ENCODE measurements at places on chromosomes 4 and X.

DNA sequence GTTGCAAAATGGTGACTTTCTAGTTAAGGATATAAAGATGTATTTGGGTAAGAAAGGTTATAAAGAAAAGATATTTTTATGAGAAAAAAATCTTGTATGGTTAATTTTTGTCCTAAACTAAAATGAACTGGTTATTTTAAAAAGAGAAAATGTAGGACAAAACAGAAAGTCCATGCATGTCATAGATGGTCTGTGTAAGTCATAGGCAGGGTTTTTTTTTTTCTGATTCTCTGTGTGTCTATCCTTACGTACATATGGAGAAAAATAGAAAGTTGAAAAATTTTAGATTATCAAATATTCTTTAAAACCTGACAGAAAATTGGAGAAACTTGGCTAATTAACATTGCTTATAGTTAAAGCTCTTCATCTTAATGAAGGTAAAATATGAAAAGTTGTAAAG, 493.4 kb downstream of the IQCM start:
- no peaks in the 10 kb centered on the region for H3K4me1 ChIP-seq
- no peak for DNase-seq
- no peaks in the 10 kb centered on the region for H3K27me3 ChIP-seq
- no peaks in the 10 kb centered on the region for H3K36me3 ChIP-seq

GRCh38 chr4:152920768-152921167, 15.4 kb upstream of the FHDC1 start:
- no peak for DNase-seq
- no peak overlapping the region for H3K27ac ChIP-seq
- no peaks in the 10 kb centered on the region for H3K27me3 ChIP-seq
- H3K4me3 ChIP-seq: no peak overlapping the region
- no peaks in the 10 kb centered on the region for H3K4me1 ChIP-seq

DNA sequence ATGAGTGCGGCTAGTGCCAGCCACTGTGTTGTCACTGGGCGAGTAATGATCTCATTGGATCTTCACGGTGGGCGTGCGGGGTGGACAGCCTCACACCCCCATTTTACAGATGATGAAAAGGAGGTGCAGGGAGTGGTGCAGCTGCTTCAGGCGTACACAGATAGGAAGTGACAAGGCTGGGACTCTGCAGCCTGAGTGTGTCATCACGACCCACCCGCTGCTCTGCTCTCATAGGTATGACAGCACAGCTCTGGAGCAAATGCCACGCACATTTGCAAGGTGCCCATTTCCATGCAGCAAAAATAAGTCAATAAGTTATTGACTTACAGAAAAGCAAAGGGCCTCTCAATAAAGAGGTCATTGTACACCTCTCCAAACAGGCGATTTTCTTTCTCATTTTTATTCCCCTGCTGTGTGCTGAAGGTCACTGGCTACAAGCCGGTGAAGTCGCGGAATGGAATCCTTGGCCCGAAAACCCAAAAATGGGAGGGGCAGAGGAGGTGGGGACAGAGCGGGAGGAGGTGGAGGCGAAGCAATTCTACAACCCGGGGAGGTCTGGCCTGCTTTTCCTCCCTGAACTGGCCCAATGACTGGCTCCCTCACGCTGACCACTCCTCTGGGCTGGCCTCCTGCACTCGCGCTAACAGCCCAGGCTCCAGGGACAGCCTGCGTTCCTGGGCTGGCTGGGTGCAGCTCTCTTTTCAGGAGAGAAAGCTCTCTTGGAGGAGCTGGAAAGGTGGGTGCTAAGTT, at the start of gene SOD3:
Gene SOD3, plus strand, starts transcription at position 658 of the 750 bp plus-strand sequence. CDS start 3,949 bp downstream, outside the sequence.
- no peaks in the 10 kb centered on the region for H3K4me1 ChIP-seq
- no peak for DNase-seq
- no peak within 1 kb of the TSS for H3K4me3 ChIP-seq
- H3K36me3 ChIP-seq: no peaks in the 10 kb centered on the region
- no peak within 1 kb of the TSS for H3K27ac ChIP-seq
- H3K27me3 ChIP-seq: peaks cover 2% of the 10 kb centered on the region

DNA sequence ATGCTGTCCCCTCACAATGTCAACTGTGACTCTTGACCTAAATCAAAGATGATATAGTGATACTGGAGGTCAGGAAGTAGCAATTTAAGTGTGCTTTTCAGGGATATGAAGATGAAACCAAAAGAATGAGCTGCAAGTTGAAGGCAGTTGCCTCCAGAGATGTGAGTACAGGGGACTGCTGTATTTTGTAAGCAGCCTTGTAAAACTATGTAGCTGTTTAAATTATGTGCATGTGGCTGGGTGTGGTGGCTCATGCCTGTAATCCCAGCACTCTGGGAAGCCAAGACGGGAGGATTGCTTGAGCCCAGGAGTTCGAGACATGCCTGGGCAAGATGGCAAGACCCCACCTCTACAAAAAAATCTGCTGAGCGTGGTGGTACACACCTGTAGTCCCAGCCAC, 15.1 kb upstream of the TNIP2 start:
- DNase-seq: no peak
- H3K4me3 ChIP-seq: no peak overlapping the region
- no peaks in the 10 kb centered on the region for H3K27me3 ChIP-seq
- H3K4me1 ChIP-seq: no peaks in the 10 kb centered on the region

DNA sequence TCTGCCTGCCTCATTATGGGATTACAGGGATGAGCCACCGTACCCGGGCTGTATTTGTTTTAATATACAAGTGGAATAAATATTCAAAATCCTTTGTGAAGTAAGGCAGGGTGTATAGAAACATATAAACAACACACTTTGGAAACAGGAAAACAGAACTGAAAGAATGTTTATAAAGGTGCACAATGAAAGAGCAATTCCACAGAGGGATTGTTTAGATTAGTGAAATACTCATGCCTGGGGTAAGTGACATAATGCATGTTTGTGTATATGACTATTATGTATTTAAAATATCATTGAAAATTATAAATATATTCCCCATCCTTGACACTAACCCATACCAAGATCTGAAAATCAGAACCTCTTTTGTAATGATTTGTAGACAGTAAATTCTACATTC, 45.0 kb upstream of the NR3C2 start:
- H3K4me1 ChIP-seq: no peaks in the 10 kb centered on the region
- H3K27me3 ChIP-seq: no peaks in the 10 kb centered on the region
- H3K27ac ChIP-seq: no peak overlapping the region
- no peak overlapping the region for H3K4me3 ChIP-seq
- DNase-seq: no peak

DNA sequence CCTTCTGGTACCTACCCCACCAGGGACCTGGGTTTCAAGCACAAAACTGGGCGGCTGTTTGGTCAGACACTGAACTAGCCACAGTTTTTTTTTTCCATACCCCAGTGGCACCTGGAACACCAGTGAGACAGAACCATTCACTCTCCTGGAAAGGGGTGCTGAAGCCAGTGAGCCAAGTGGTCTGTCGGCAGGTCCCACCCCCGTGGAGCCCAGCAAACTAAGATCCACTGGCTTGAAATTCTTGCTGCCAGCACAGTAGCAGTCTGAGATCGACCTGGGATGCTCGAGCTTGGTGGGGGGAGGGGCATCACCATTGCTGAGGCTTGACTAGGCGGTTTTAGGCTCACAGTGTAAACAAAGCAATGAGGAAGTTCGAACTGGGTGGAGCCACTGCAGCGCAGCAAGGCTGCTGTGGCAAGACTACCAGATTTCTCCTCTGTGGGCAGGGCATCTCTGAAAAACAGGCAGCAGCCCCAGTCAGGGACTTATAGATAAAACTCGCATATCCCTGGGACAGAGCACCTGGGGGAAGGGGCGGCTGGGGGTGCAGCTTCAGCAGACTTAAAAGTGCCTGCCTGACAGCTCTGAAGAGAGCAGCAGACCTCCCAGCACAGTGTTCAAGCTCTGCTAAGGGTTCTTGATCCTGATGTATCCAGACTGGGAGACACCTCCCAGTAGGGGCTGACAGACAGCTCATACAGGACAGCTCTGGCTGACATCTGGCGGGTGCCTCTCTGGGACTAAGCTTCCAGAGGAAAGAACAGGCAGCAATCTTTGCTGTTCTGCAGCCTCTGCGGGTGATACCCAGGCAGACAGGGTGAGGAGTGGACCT, 223.0 kb downstream of the COX18 start:
- H3K4me1 ChIP-seq: no peaks in the 10 kb centered on the region
- H3K27me3 ChIP-seq: no peaks in the 10 kb centered on the region
- H3K27ac ChIP-seq: no peak overlapping the region
- no peaks in the 10 kb centered on the region for H3K36me3 ChIP-seq

DNA sequence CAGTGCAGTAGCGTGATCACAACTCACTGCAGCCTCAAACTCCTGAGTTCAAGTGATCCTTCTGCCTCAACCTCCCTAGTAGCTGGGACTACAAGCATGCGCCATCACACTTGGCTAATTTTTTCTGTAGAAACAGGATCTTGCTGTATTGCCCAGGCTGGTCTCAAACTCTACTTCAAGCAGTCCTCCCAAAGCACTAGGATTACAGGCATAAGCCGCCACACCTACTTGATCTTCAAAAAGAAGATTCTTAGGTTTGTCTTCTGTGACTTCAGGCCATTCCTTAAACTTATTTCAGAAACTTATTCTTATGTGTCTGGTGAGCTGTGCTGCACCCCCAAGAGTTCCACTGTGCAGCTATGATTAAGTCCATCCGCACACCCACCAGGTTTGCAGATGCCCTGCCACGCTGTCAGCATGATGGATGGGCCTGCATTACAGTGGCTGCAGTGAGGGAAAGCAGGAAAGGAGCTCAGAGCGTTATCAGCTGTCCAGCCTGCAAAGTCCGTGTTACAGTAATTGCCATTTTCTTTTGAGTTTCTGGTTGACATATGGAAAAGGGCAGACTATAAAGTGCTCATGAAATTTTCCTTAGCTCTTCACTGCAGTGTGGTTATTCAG, 146.6 kb downstream of the AASDH start:
- H3K27me3 ChIP-seq: no peaks in the 10 kb centered on the region
- no peaks in the 10 kb centered on the region for H3K36me3 ChIP-seq
- H3K27ac ChIP-seq: no peak overlapping the region

DNA sequence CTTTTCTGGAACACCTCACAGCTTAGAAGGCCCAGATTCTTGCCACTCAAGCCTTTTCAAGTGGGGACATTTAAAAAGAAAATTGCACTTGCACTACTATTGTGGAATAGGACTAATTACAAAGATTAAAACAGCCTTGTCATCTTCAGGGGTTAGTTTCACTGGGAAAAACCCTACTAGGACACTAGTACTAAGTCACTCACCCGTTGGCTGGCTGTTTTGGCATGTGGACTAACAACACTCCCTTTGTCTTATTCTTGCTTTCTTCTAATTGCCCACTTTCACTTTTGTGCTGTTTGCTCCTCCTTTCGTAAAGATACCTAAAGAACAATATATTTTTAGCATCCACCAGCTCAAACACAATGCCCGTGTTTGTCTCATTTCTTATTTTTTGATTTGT, 200.9 kb upstream of the MID1 start:
- H3K27ac ChIP-seq: no peak overlapping the region
- H3K27me3 ChIP-seq: no peaks in the 10 kb centered on the region
- no peak overlapping the region for H3K4me3 ChIP-seq
- no peaks in the 10 kb centered on the region for H3K36me3 ChIP-seq
- H3K4me1 ChIP-seq: no peaks in the 10 kb centered on the region

DNA sequence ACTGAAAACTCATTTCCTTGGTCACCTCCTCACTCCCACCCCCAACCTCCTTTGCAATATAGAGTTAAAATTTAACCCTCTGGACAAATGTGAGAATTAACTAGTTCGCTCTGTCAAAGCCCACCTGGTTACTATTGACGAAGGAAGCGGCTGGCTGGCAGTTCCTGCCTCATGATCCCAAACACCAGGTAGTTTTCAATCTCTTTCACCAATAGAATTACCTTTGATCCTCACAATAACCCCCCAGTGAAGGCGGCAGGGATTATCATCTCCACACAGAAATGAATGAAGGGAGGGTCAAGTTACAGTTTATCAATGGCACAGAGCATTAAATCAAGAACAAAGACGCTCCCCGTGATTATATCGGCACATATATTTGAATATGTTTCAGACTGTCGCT, 65.7 kb upstream of the TTC29 start:
- no peak for DNase-seq
- no peaks in the 10 kb centered on the region for H3K36me3 ChIP-seq
- H3K4me3 ChIP-seq: no peak overlapping the region
- H3K27me3 ChIP-seq: no peaks in the 10 kb centered on the region

- no peaks in the 10 kb centered on the region for H3K4me1 ChIP-seq
- no peaks in the 10 kb centered on the region for H3K36me3 ChIP-seq
- DNase-seq: no peak
- no peak overlapping the region for H3K4me3 ChIP-seq
These were observed 102.9 kb upstream of the SLC34A2 start for GRCh38 chr4:25552580-25553271.

- DNase-seq: no peak
- no peaks in the 10 kb centered on the region for H3K4me1 ChIP-seq
- H3K27me3 ChIP-seq: no peaks in the 10 kb centered on the region
- no peak overlapping the region for H3K27ac ChIP-seq
- H3K36me3 ChIP-seq: no peaks in the 10 kb centered on the region
These were observed 236.0 kb downstream of the AFAP1 start for GRCh38 chr4:7703688-7704087.

DNA sequence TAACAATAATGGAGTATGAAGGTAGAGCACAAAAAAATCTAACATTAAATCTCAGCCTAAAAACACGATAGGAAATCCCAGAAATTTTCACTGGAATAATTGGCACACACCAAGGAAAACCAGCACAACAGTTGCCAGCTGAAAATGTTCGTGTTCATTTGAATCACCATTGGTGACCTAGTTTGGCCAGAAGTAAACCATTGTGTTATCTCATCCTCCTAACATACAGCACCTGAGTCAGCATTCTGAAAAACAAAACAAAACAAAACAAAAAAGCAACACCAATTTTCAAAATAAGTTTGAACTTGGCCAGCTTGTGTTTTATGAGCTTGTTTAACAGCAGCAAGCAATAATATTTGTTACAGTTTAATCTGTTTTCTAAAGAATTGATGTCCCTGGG, 41.1 kb downstream of the UCHL1 start:
- H3K4me1 ChIP-seq: no peaks in the 10 kb centered on the region
- no peaks in the 10 kb centered on the region for H3K27me3 ChIP-seq
- no peak for DNase-seq
- H3K27ac ChIP-seq: no peak overlapping the region

All from effector memory CD4-positive, alpha-beta T cell (primary cell).